Activated T-cell treated with anti-CD3 and anti-CD28 coated beads, Interleukin-2, amount 50 U/mL, for 1 hour (primary cell): ENCODE measurements at places on chromosomes 2 and 18.

DNA sequence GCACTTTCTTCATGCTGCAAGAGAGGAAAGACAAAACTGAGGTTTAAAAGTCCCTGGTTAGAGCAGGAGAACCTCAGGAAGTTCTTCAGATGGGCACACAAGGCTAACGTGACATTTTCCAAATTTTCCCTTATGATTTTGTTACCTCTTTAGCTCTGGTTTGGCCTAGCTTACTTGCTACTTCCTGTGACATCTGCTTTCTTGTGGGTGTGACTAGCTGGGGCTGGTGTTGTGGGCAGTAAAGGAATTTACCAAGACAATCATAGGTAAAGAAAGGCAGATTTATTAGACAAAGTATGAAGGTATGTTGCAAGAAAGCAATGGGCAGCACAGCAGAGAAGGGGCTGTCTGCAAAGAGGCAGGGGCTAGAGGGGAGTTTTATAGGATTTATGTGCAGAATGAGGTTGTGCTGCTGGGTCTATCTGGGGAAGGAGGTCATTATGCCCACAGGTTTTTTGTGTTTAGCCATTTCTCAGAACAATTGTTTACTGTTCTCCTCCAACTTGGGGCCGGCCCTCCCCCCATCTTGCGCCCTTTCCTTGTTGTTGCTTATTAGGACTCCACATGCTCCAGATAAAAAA lies 6.7 kb upstream of the TNP1 start:
- no peak for DNase-seq

GRCh38 chr2:18077231-18077630 lies 198.8 kb downstream of the KCNS3 start:
- no peak for DNase-seq

DNA sequence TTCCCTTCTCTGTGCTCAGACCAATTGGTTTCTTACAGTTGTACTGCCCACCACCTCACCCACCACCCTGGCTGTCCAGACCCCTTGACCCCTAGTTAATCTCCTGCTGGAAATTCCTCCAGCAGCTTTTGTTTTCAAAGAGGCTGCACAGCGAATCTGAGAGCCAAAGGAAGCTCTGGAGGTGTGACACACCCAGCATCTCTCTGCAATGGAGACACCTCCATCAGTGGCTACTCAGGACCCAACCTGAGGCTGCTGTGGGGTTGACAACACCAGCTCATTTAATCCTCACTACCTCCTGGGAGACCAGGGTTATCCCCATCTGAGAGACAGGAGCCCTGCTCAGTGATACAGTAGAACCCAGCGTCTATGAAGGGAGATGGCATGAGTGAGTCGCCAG lies 86.4 kb downstream of the BIN1 start:
- DNase-seq, result no peak

GRCh38 chr18:21162786-21163185 lies 51.2 kb upstream of the ROCK1 start:
- DNase-seq, result no peak

DNA sequence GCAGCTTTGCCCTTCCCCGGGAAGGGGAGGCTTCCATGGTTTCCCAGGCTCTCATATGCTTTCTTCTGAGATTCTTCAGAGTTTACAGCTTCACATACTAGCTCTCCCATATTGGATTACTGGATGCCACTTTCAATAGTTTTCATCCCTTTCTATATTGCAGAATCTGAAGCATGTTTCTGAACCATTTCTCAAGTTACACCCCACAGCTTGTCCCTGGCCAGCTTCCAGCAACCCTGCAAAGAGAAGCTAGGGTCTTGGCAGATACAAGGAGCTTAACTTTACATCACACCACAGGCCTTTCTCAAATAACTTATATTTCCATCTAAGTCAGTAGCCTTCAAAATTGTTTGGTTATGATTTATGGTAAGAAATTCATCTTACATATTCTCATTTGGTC lies 39.6 kb downstream of the LHCGR start:
- no peak for DNase-seq

- DNase-seq, result no peak
Measured at GRCh38 chr2:163515836-163516235, 220.0 kb downstream of the FIGN start.

- no peak for DNase-seq
Measured at GRCh38 chr2:7023542-7023941, 106.3 kb downstream of the RNF144A start.

DNA sequence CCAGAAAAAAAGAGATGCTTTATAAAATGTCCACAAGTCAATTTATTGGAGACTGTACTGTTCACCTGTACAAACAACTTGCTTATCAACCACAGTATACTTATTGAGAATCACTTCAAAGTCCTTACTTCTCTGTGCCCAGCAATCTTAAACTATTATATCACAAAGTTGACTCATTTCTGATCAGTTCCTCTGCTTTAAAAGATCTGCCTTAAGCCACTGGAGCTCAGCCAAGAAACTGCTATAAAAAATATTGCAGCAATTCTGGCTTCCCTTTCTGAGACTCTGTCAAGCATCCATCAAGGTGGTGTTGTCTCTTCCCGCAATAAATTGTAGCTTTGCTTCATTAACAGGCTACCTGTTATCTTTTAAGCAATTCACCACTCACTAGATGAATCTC lies 375.2 kb upstream of the SPHKAP start:
- DNase-seq, result no peak

GRCh38 chr2:118832071-118832790 lies 15.2 kb downstream of the EN1 start:
- DNase-seq, result no peak

GRCh38 chr18:21057112-21057511 lies 54.5 kb downstream of the ROCK1 start:
- no peak for DNase-seq

DNA sequence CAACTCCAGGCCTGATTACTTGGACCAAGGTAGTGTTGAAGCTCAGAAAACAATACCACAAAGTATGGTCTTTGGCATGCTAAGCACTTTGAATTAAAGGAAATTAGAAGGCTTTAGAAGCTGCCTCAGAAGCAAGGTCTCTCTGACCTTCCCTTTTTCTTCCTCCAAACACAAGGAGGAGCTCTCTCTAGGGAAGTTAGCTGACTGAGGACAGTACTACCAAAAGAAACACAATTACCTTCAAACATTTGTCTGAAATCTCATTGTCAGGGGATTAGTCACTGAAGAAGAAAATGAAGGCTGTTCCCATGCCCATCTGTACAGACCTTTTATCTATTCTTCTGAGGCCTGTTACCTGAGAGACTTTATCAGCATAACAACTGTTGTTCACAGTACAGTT lies 279.3 kb downstream of the CDH20 start:
- DNase-seq, result no peak
